NCI-H1436 treated with DMSO at 0.1 percent for 48 hours (cell line): ENCODE measurements at places on chromosomes 16 and 17.

GRCh38 chr17:75755205-75755901 is 9.6 kb downstream of the GALK1 start:
- DNase-seq = no peak

DNA sequence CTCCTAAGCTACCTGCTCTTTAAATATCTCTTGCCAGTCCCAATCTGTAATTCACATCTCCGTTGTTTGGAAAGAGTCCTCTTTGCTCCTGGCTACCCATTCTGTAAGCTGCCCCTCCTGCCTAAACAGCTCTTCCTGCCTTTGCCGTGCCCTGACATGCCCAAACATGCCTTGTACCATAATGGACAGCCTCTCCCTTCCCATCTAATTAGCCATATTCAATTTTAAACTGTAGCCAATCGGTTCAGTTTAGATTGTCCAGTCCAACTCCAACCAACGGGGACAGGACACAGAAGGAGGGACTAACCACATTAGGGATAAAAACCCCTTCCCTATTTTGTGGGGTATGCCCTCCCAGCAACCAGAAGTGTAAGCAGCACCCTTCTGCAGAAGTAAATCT is 30.6 kb upstream of the CLEC3A start:
- no peak for DNase-seq

DNA sequence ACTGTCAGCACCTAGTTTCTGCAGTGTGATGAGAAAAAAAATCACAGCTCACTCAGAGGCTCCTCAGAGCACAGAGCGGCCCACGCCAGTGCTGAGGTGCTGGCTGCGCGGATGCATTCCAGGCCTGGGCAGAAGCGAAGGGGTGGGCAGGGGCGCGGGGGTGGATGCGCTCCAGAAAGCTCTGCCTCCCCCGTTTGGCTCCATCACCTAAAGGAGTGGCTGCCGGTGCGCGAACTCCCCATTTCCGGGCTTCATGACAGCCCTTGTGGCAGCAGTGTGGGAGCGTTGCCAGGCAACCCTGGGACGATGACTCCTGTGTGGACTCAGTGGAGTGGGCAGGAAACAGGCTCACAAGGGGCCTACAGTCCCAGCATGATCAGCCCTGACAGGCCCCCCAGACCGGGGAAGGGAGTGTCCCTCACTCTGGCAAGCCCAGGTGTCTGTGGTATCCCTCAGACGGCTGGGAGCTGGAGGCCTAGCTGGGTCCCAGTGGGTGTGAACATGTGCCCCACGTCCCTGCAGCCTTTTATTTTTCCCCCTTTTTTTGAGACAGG is 32.8 kb upstream of the NUDT16L1 start:
- no peak for DNase-seq

DNA sequence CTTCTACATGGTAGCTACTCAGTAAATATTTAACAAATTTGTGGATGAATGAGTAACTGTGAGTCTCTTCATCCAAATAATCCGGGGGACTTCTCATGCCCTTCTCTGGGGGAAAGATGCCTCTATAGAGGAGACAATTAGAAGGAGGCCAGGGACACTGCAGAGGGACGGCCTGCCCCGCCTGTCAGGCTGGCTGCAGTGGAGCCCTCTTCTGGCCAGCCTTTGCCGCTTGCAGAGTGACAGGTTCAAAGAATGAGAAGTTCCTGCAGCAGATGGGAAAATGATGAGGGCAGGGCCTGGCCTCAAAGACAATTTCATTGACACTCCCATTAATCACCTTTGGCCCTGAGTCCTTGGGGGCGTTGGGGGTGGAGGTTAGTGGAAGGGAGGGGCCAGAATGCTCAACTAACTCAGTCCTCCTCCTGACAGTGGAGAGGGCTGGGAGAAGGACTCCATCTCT is 339.0 kb downstream of the MAF start:
- no peak for DNase-seq

GRCh38 chr17:55829995-55830612 is 79.3 kb downstream of the PCTP start:
- DNase-seq = no peak

GRCh38 chr16:53840456-53840855 is 136.5 kb downstream of the FTO start:
- no peak for DNase-seq

DNA sequence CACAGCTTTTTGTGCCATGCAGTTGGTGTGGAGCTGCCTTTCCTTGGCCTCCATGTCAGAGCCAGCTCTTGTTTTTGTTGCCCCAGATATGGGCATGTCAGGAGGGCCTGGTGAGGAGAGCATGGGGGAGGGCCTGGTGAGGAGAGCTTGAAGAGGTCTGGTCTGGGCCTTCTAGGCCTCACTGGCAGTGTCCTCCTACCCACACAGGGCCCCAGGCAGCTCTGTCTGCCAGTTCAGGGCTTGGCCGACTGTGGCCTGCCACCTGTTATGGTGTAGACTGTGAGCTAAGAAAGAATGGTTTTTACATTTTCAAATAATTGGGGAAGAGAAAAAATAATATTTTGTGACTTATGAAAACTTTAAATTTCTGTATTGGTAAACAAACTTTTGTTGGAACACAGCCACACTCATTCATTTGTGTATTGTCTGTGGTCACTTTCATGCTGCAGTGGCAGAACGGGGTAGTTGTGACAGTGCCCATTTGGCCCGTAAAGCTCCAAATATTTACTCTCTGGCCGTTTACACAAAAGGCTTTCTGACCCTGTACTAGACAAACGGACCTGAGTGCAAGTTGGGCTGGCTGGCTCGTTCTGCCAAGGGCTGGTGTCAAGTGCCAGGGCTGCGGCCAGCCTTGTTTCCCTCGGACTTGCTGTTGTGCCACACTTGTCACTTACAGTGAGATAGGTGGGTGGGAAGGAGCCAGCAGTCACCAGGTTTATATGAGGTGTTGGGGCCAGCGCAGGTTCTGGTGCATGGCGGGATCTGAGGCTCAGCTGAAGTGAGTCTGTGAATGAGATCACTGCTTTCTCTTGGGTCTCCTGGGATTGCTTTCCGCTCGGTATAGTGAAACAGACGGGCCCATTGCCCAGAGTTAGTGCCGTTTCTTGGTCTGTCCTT is 18.2 kb downstream of the PGS1 start:
- DNase-seq = no peak

- no peak for DNase-seq
These were observed 33.8 kb upstream of the KPNB1 start for GRCh38 chr17:47615766-47616424.

GRCh38 chr17:50562242-50563091 is 2.0 kb downstream of the CACNA1G start:
- no peak for DNase-seq
